Body of pancreas (tissue), 4 donors: ENCODE measurements at places on chromosomes 5 and 9.

DNA sequence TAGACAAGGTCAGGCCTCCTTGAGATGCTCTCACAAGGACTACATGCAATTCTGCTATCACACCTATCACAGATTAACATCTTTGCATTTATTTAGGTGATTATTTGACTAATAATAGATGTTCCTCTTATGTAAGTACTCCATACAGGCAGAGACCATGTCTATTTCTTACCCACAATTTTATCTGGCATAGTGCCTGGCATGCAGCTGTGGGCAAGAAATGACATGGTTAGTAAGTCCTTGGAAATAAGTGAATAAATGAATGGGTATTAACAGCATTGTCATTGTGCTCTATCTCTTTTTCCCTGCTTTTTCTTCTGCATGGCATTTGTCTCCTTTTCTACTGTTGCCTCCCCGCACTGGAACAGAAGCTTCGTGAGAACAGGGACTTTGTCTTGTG is 49.4 kb downstream of the SLC22A5 start:
- DNase-seq = no peak

GRCh38 chr5:154358516-154359220 is 87.1 kb upstream of the SAP30L start:
- no peak for DNase-seq

DNA sequence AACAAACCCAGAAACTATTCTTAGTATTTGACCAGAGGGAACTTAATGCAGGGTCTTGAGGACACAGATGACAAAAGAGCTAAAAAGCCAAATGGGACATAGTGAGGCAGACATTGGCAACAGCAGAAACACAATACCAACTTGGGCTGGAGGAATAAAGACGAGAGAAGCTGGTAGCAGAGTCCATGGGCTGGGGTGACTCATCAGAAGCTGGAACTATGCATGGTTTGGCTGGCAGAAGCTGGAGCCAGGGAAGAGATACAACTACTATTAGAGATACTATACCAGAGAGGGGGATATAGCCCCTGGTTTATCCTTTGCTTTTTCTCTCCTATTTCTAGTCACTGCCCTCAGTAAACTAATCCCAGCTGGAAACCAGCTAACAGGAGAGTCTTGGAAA is 29.2 kb upstream of the DPYSL3 start:
- DNase-seq = no peak

- DNase-seq = no peak
Observed at GRCh38 chr5:119400245-119400644, 44.4 kb downstream of the TNFAIP8 start.

- DNase-seq = no peak
Observed at GRCh38 chr5:137498301-137498735, 808 bp downstream of the SPOCK1 start.

GRCh38 chr9:96169484-96169883 is 132.5 kb downstream of the HSD17B3 start:
- peak; percentile 23 for DNase-seq

- DNase-seq = no peak
Observed at GRCh38 chr9:95989297-95989696, 113.8 kb downstream of the ERCC6L2 start.

DNA sequence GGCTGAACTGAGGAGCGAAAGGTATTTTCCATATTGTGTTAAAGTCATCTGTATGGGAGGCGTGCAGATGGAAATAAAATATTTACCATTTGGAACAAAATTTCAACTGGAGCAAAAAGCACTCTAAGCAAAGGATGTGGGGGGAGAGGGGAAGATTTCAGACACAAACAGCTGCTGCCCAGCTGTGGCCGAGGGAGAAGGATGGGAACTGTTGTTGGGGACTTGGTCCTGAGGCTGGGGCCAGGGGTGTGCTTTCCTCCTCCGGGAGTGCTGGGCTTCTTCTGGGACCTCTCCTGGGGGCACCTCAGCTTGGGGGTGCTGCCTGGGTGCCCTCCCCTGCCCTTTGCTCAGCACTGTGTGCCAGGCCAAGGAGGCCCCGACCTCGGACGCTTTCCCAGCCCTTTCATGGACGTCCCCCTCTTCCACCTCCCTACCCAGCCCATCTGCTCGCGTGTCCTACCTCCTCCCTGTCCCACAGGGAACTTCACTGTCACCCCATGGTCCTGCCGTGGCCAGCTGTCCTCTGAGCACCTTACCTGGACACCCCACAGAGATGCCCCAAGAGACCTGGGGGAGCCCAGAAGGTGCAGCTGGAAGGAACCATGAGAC is 101.9 kb upstream of the COL5A1 start:
- DNase-seq = no peak

DNA sequence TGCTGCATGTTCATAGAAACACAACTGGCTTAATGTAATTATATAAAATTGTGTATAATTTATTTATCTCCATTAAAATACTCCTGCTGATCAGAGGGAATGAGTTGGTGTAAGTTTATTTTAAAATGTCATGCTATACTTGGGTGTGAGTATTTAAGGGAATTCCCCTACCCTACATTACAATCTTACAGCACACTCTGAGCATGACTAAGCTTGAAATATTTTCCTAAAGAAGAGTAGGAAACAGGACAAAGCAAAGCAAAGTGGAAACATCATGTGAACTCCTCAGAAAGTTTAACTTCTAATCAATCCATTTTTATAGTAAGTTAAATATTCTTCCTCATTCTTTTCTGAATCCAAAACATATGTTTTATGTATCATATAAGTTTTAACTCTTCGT is 1271.3 kb downstream of the EFNA5 start:
- no peak for DNase-seq

DNA sequence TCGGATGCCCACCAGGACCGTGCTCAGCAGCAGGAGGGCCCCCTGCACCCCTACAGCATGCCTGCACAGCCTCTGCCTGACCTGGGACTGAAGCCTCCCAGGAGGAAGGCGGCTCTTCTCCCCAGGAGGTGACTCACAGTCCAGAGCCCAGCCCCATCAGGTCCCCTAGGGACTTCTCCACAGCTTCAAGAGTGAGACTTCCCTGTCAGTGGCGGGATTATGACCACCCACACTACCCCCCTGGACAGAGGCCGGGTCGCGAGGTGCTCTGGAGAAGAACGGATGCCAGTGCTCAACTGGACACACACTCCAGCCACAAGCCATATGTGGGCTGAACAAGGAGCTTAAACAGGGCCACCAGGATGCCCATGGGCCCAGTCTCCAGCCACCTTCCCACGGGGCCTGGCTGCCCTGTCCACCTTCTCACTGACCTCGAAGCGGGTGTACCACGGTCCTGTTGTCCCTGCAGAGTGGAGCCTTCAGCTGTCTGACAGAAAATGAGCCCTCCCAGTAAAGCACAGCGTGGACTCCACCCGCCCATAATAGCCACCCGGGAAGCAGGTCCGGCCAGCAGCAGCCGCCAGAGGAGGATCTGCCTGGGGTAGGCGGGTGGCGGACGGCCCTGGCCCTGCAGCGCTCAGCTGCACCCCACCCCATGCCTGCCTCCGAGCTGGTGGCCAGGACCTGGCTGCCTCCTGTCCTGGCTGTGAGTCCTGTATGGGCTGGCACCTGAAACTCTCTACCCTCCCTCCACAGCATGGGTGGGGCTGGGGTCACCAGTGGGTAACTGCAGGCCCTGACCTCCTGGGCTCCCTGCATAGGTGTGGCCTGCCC is 54.7 kb downstream of the SEMA4D start:
- no peak for DNase-seq

DNA sequence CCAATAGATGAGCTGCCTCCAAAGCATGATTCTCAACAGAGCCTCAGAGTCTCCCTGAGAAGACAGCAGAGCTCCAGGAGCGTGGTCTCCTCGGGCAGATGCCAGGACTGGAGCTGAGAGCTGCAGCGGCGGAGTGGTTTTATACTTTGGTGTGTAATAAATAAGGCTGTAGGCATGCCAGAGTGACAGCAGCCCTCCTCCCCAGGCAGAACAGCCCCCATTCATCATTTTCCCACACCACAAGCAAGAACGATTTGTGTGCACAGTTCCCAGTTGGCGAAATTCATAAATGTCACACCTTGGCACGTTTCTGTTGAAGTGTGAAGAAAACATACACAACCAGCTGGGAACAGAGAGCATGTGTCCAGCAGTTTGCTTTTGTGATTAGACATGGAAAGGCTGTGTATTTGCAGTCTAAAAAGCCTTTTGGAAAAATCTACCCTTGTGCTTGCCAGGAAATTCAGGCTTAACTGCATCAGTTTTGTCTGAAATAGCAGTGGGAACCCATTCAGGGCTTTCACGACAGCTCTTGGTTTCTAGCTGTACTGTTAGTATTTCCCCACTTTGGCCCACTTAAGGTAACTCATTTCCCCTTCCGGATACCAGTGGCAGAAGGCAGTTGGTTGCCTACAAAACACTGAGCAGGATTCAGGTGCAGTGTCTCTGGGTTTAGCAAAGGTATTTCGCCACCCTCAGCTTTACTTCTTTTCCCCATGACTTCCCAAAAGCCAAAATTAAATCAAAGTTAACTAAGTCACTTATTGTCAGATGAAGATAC is at the start of gene C1QTNF3:
Gene C1QTNF3, minus strand, starts transcription at position 115 of the 778 bp plus-strand sequence. Its CDS starts 88 bp downstream, at position 27.
- peak; percentile 47 for DNase-seq

- DNase-seq = no peak
Observed at GRCh38 chr9:116278326-116278725, 124.7 kb downstream of the PAPPA start.

DNA sequence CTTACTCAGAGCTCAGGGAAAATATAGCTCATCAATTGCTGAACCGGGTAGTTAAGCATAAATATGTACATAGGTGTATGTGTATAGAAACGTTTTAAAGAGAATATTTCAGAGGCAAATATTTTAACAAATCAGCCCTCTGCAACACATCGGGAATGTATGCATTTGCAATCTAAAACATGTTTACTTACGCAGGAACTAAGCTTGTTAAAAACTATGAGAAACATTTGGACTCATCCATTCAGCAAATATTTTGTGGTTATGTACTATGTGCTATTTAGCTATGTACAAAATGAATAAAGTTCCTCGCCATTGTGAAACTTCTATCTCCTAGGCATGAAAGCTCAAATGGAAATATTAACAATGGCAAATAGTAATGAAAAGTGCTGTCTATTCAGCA is 469.9 kb downstream of the ARHGEF28 start:
- DNase-seq = no peak
